Activated CD8-positive, alpha-beta T cell treated with anti-CD3 and anti-CD28 coated beads for 36 hours (primary cell): ENCODE measurements at places on chromosomes 11 and 22. TPM values are rescaled to one million over a fixed set of nuclear protein-coding genes. Genes with fewer than 3 reads are reported as not detected.
A peak's percentile ranks its signal among the peaks of the same experiment; 100 is the strongest.

AGBL2 gene
- total RNA-seq, result 4.5 TPM

ACR gene
- not detected for total RNA-seq

DNA sequence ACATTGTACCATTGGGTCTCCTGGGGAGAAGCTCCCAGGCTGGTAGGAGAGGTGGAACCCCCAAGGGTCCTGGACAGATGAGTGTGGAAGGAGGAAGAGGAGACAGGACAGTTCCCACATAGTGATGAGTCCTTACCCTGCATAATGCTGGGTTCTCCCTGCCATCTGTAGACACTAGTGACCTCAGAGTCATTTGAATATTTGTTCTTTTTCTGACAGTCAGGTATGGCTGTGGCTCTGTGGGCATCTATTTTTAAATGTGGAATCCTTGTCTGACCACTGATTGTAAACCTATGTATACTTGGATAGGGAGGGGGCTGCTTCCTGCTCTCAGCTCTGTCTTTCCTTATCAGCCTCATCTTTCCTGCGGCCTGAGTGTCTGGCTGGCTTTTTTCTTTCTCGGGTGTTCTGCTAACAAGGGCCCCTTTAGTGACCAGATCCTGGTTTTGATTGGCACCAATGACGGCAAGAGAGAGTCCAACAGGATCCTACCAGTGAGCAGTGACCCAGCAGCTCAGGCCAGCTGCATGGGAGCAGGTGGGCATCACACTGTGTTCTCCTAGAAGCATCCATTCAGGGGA lies 2.6 kb upstream of the SLC5A1 start:
- DNase-seq, result no peak

GRCh38 chr11:31702966-31703365 lies 108.2 kb downstream of the PAX6 start:
- DNase-seq, result no peak

GRCh38 chr11:63911440-63911839 lies 5.5 kb downstream of the RCOR2 start:
- DNase-seq, result no peak

DNA sequence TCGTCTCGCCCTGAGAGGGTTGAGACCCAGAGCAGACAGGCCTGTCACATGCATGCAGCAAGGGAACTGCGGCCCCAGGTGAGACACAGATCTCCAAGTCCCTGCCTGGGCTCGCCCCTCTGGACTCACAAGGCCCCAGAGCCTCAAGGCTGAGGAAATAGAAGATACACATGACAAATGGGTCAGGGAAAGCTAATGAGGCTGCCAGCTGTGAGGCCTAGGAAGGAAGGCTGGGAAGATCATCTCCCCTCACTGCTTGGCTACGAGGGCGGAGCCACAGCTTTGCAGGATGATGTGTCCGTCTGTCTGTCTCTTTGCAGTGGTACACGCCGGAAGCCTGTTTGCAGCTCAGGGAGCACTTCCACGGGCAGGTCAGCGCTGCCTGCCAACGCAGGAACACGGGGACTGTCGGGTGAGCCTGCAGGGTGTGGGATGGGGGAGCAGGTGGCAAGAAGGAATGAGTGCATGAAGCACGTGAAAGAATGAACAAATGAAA lies 4.5 kb downstream of the RAB36 start:
- DNase-seq, result no peak

DNA sequence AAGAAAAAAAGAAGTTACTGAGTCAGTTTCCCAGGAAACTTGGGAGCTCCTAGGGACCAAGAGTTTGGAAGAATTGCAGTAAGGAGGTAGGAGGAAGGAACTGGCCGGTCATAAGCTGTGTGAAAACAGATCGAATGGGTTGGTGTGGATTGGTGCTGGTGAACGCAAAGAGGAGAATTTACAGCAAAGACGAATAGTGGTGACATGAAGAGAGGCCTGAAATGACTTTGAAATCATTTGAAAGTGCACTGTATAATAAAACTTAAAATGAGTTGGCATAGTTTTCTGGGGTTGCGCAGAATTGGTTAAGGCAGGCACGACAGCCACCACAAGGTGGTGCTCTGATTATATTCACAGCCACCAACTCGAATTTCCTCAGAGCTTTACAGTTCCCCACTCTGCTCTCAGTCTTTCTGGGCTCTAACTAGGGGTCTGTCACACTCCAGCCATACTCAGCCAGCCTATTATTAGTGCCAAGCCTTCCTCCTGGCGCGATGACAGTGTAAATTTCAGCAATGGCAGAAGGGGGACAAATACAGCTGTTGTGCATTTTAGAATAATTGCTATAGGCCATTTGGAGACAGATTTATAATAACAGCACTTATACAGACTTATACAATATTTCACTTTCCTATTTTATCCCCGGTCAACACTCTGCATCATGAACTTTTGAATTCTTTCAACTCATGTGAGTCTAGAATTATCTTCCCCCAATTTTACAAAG lies 8.3 kb upstream of the HTR3B start:
- DNase-seq, result peak; percentile 51
